NCI-H1436 treated with DMSO at 0.1 percent for 48 hours (cell line): ENCODE measurements at places on chromosomes 7 and 10.

DNA sequence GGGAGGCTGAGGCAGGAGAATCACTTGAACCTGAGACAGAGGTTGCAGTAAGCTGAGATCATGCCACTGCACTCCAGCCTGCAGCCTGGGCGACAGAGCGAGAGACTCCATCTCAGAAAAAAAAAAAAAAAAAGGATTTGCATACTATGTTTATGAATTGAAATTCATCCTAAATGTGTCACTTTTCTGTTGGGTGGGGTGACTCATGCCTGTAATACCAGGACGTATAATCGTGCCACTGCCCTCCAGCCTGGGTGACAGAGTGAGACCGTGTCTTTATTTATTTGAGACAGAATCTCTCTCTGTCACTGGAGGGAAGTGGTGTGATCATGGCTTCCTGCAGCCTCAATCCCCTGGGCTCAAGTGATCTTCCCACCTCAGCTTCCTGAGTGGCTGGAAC, 5.8 kb downstream of the ZNF212 start:
- DNase-seq = no peak

- DNase-seq = no peak
Measured at GRCh38 chr7:40583667-40584444, 449.1 kb downstream of the SUGCT start.

GRCh38 chr10:110502851-110503301, 5.2 kb downstream of the DUSP5 start:
- no peak for DNase-seq

DNA sequence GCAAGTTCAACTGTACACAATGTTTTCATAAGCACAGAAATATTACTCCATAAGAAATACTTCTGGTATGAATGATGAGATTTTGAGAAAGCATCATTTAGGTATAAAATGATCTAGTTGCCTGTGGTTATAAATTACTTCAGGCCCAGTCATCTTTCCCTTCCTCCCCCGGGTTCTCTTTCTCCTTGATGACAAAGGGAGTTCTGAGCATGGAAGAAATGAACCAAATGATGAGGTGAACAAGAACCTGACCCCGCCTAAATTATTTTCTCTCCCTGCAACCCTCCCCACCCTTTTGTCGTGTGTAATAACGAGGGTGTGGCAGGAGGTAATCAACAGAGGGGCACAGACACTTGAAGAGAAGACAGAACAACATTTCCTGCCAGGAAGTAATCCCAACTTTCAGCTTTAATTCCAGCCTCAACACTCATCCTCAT, 319.6 kb upstream of the SP8 start:
- no peak for DNase-seq

DNA sequence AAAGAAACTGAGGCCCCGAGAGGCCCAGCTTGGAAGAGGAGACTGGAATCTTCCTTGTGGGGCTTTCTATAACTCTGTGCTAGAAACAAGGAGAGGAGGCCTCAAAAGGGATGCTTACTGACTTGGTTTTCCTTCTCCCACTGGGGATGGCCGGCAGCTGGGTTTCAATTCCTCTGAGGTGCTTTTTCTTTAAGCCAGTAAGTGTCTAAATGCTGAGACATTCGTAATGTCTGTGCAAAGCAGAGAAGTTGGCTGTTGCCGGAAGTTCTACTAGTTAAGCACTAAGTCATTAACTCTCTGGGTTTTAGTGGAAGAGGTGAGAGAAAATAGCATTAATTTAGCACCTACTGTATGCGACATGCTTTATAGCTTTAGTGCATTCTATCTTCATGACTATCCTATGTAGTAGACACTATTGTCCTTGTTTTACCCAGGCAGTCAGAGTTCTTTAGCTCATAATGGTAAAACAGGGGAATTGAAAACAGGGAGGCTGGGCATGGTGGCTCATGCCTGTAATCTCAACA, 135.2 kb downstream of the RGS10 start:
- DNase-seq = no peak

GRCh38 chr7:157523766-157524421, 187.1 kb downstream of the DNAJB6 start:
- DNase-seq = no peak

DNA sequence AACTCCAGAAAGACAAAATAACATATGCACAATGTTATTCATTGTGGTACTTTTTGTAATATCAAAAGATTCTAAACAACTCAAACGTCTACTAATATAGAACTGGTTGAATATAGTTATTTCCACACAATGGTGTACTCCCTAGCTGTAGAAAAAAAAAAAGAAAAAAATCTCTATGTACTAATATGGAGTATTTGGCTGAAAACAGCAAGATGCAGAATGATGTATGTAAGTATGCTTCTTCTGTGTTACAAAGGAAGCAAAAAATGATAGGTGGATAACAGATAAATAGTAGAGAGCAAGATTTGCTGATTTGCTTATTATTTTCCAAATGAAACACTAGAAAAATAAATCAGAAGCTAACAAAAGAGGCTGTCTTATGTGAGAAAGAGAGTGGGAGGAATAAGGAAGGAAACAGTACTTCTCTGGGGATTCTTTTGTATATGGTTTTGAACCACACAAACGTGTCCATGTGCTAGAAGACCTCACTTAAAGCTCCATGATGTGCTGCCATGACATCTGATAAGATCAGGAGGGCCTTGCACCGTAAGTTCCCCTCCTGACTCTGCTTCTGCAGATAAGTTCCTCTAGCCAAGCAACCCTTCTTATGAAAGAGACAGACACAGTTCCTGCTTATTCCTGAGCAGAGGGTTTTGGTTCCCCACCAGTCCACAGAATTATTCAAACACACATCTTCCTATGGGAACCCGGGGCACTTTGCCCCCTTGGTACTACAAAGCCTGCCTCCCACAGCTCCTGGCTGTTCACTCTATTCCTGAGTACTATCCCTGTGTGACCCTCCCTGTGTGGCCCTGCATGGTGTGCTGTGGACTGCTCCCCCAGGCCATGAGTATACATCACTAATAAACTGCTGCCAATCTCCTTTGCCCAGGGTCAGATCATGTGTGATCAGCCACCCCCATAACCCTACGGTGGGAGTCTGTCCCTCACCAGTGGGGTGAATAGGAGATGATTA, 159.1 kb downstream of the CCDC71L start:
- DNase-seq = no peak

DNA sequence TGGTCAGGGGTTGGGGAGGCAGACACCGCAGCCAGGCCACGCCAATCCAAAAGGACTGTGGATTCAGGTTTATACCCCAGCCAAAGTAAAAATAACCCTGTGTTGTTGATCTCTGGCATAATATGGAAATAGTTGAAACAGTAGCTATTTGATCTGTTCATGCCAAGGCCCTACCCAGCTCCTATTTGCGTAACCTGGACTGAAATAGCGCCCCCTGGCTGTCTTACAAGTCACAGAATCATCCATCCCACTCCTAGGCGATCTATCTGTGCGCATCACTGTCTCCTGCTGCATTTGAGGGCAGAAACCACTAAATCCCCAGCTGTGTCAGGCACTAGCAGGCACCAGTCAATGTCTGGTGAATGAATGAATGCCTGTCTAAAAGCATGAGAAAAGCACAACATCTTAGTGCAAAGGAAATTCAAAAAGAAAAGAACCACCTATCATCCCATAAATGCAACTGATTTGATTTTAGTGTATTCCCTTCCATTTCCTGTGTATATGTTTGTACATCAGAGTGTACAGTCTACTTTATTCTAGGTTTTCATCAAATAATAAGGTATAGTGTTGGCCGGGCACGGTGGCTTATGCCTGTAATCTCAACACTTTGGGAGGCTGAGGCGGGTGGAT, 160.0 kb downstream of the SLIT1 start:
- no peak for DNase-seq

DNA sequence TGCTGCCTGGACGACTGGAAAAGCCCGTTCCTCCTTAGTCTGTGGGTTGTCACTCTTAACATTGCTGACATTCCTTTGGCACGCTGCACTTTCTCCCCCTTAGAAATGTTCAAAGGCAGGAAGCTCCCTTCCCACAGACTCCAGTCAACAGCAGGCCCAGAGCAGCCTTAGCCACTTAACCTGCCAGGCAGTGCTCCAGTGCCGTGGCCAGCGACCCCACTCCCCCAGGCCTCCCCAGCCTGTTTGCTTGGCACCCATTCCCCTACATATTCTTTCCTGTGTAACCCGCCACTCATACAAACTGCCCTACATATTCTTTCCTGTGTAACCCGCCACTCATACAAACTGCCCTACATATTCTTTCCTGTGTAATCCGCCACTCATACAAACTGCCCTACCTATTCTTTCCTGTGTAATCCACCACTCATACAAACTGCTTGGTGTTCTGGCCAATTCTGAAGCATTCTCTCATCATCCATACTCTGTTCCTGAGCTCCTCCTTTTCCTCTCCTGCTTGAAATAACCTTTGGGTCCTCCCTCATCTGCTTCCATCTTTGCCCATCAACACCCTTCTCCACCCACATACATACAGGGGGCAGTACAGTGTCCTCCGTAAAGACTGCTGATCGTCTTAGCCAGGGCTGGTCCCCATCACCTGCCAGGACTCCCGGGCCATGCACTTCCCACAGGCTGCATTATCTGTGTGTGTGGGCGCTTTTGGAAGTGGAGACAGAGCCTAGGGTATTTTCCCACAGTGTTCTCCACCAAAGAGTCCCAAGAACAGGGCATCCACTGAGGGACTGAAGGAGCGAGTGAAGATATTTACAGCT, 57.3 kb downstream of the ADARB2 start:
- DNase-seq = no peak

GRCh38 chr10:43237631-43238446, 29.0 kb downstream of the RASGEF1A start:
- no peak for DNase-seq

- DNase-seq = no peak
Measured at GRCh38 chr10:128626397-128627000, 500.3 kb upstream of the MKI67 start.

GRCh38 chr7:78057571-78057970, 259.0 kb downstream of the PHTF2 start:
- no peak for DNase-seq

GRCh38 chr7:68676813-68677535, 921.3 kb upstream of the AUTS2 start:
- no peak for DNase-seq
